ENCODE measurements at places on chromosomes 2 and 18.

- no peak for DNase-seq
These were observed 115.2 kb downstream of the DIS3L2 start for GRCh38 chr2:232076736-232077135.

- no peak for DNase-seq
These were observed 229.2 kb downstream of the GLI2 start for GRCh38 chr2:120964819-120965218.

- no peak for DNase-seq
These were observed 631.7 kb downstream of the LRP1B start for GRCh38 chr2:141499123-141499522.

DNA sequence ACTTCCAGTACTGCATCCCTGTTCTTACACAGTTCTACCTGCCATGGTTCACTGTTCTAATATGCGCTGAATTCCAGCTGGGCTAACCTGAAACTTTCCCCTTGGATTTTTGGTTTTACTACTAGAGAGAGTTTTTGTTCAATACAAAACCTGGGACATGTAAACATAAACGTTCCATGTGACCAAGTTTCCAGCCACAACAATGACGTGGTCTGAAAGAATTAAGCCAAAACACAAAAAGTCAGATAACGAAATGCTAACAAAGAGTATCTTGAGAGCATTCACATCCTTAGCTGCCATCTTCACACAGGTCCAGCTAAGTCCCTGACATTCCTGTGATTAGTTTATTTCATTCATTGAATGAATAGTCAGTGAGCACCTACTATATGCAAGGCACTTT is 467.0 kb upstream of the PKDCC start:
- no peak for DNase-seq

DNA sequence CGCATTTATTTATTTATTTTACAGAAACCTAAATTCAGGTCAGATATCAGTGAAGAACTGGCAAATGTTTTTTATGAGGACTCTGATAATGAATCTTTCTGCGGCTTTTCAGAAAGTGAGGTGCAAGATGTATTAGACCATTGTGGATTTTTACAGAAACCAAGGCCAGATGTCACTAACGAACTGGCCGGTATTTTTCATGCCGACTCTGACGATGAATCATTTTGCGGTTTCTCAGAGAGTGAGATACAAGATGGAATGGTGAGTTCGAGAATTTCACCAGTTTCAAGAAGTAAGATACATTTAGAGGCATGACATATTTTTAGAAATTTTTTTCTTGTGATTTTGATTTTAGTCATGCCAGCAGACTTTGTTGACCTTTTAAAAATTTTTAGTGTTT is 4.6 kb downstream of the CDCA7 start:
- no peak for DNase-seq

DNA sequence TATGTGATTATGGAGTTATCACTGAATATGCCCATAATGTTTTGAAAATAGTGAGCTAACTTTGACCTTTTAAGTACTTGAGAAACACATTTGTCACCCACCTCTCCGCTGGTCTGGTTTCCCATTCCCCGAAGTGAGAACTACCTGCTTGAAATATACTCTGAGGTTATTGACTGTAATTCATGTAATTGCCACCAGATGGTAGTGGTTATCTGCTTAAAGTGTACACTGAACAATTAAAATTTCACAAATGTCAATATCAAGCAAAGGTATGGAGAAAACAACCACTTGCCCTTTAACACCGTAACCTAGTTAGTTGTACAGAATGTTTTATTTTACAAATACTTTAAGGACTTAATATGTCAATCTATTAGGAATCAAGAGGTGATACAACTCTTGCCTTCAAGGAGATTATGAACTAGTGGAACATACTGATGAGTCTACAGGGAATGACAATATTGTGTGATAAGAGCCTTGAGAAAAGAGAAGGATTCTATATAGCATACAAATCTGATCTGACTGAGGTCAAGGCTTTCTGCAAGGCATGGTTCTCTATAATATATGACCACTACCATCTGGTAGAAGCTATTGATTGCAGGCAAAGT is 316.8 kb upstream of the KCNH7 start:
- DNase-seq, result no peak

DNA sequence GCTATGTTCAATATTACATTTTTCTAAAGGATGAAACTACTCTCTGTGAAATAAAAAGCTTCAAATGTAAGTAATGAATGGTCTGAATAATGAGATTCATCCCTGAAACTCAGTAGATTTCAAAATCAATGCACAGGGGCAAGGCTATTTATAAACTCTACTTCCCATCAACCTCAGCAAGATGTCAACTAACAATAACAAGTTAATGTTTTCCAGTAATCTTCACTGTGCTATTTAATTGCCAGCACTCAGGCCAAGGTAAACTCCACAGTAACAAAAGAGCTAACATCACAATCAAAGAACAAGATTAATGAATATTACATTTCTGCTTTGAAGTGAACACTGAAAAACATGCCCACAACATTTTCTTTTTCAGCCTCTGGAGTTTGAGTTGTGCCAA is 144.3 kb upstream of the ZFP36L2 start:
- DNase-seq, result no peak

- DNase-seq, result no peak
These were observed 155.5 kb downstream of the TCF4 start for GRCh38 chr18:55432307-55433040.

- DNase-seq, result no peak
These were observed 143.6 kb downstream of the ANTXR1 start for GRCh38 chr2:69156624-69157023.

DNA sequence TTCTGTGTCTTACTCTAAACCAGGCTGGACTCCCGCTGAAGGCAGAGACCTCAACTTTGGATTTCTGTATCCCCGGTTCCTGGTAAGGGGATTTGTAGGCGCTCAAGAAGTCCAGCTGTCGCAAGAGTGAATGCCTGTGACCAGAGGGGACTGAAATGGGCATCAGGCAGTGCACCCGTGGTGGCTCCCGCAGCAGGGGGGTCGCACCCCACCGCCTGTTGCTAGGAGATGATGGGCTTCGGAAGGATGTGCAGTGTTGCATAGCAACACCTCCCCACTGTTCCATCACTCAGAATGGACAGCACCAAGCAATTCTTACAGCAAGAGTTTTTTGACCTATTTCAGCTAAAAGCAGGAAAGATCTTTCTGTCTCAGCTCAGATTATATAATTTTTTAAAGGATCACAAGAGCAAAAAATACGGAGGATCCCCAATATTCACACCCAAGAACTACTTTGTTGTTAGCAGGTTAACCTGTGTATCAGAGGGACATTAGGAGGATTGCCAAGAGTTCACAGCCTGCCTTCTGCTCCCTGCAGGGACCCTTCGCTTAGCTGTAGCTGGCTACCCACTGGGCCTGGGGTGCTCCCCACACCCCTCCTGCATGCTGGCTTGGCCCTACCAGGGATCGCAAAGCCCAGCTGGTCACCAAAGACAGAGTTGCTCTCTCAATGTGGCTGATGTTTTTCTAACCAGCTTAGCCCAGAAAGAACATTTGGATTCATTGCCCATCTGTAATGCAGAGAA is 63.8 kb downstream of the SOWAHC start:
- no peak for DNase-seq

GRCh38 chr18:37482433-37482832 is 83.2 kb downstream of the CELF4 start:
- DNase-seq, result no peak

DNA sequence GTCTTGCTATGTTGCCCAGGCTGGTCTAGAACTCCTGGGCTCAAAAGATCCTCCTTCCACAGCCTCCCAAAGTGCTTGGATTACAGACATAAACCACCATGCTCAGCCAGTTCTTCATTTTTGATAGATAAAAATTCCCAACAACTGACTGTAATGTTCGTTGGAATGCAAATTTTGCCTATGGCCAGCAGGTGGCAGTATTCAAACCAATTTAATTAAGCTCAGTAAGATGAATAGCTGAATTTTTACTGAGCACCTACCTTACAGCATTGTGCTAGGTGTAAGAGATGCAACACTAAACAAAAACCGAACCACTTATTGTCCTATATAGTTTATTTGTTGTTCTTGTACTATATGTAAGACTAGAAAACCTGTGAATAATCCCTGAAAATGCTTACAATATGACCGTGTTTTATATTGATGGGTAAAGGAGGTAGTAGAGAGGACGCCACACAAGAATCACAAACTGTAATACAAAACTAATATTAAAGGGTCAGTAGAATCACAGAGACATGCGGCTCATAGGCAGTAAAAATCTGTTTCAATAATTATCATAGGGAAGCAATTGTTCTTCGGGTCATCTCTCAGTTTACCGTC is 8.2 kb upstream of the TMEM182 start:
- DNase-seq, result peak; percentile 0

DNA sequence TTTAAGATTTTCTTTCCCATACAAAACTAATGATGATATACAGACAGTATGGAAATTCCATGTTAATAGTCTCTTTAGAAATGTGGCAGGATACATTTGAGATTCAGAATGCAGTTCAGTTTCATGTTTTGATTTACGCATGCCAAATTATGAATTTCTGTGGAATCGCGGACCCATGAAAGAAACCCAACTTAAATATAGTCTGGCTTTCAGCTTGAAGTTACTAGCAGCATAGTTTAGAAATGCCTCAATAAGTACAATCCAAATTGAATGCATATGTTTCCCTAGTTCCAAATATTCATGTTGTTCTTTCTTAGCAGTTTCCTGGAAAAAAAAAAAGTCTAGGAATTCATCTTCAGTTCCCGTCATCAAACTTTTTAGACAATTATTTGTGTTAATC is 164.1 kb upstream of the RASGRP3 start:
- DNase-seq, result no peak

DNA sequence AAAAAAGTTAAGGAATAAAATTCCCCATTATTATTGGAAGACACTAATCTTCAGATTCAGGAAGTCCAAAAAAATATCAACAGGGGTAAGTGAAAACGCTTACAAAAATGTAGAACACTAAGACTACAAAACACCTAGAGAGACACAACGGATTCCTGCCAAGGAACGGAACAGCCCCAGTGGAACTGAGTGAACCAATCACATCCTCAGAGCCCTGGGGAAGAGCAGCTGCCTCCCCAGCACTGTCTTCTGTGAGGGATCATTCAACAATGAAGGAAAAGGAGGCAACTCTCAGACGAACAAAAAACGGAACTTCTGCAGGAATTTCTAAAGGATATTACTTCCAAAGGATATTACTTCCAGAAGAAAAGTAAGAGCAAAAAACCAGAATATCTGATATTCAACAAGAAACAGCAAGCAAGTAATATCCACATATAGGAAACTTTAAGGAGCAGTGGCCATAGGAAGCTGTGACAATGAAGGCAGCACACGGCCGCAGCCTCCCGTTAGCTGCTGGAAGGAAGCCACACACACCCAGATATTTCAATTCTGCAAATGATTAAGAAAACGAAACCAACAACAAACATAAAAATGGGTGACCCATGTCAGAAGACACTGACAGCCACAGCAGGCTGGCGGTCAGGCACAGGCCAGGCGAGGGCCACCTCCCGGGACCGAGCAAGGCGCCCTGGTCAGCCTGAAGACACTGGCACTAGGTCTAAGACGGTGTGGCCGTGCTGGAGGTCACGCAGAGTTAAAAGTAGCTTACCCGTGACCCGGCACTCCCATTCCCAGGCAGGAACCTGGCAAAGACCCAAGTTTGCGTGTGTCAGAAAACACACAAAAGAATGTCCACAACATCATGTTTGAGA is 81.8 kb downstream of the HDAC4 start:
- no peak for DNase-seq

- no peak for DNase-seq
These were observed 28.7 kb downstream of the COPS9 start for GRCh38 chr2:240107477-240107796.

DNA sequence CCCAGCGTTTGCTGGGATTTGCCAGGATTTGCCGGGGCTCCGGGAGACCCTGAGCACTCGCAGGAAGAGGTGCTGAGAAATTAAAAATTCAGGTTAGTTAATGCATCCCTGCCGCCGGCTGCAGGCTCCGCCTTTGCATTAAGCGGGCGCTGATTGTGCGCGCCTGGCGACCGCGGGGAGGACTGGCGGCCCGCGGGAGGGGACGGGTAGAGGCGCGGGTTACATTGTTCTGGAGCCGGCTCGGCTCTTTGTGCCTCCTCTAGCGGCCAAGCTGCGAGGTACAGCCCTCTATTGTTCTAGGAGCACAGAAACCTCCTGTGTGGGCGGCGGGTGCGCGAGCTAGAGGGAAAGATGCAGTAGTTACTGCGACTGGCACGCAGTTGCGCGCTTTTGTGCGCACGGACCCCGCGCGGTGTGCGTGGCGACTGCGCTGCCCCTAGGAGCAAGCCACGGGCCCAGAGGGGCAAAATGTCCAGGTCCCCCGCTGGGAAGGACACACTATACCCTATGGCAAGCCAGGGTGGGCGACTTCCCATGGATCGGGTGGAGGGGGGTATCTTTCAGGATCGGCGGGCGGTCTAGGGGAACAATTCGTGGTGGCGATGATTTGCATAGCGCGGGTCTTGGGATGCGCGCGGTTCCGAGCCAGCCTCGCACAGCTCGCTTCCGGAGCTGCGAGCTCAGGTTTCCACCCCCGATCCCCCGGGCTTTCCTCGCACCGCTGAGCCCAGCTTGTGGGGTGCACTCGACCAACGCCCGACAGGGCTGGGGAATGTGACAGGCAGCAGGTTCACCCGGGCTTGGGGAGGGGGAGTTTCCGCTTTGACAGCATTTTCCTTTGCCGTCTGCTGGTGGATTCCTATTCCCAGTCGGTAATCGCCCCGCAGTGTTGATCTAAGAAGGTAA is 2.8 kb downstream of the ONECUT2 start:
- DNase-seq, result peak; percentile 53

DNA sequence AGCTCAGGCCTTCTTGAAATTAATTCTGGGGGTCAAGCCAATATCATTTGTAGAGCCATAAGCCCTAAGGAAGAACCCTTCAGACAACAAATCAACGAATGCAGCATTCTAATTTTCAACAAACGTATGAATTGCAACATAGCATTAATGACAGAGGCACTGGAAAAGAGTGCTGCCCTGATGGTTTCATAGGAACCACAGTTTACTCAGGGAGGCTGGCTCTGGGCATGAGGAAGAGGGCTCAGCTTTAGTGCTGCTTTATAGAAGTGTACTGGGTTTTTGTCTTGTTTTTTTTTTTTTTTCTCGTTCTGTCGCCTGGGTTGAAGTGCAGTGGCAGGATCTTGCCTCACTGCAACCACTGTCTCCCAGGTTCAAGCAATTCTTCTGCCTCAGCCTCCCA is 36.1 kb upstream of the CAB39 start:
- no peak for DNase-seq

DNA sequence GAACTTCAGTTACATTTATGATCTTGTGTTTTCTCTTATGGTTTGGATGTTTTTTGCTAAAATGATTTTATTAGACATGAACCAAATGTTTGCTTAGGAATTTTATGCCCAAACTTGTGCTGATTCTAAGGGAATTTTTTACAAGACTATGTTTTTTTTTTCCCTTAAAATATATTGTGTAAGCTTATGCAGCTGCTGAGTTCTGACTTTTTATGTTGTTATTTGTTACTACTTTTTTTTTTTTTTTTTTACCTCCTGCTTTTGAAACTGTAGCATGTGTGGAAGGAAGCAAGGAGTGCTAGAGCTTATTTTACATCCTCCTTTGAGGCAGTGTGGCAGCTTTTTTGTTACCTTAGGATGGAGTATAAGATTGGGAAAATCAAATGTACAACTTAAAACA is 6.0 kb upstream of the DNAH7 start:
- DNase-seq, result no peak
